ENCODE measurements at places on chromosomes 16 and 17.

DNA sequence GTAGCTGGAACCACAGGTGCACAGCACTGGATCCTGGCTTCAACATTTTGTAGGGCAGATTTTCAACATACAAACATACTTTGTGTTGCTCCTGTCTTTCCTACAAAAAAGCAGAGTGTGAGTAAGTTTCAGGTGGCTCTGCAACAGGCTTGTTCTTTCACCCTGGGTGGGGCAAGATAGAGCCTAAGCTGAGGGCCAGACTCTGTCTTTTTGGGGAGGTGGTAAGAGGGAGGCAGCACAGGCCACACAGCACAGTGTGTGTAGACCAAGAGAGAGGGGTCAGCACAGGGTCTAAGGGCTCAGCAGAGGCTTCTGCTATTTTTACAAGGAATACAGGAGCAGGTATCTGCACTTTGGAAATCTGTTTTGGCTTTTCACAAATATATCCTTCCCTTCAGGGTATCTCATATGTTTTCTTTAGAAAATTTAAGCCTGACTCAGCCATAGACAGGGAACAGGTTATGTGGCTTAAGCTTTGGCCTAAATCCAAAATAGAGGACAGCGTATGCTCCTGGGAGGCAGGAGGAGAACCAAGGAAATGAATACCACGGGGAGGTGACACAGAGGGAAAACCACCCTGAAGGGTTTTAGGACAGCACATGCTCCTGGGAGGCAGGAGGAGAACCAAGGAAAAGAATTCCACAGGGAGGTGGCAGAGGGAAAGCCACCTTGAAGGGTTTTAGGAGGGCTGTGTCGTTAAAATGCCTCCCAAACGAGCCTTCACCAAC is 21.6 kb downstream of the EMC8 start:
- DNase-seq: no peak

- peak; percentile 15 for DNase-seq
Measured at GRCh38 chr17:34542700-34543336, 36.6 kb upstream of the TMEM132E start.

- DNase-seq: no peak
Measured at GRCh38 chr17:76550712-76551615, 11.1 kb downstream of the PRCD start.

GRCh38 chr17:28118362-28118761 is 75.9 kb downstream of the NLK start:
- no peak for DNase-seq

GRCh38 chr17:56125830-56126819 is 27.1 kb upstream of the ANKFN1 start:
- DNase-seq: no peak

- peak; percentile 82 for DNase-seq
Measured at GRCh38 chr17:80575057-80575875, 30.6 kb downstream of the RPTOR start.

DNA sequence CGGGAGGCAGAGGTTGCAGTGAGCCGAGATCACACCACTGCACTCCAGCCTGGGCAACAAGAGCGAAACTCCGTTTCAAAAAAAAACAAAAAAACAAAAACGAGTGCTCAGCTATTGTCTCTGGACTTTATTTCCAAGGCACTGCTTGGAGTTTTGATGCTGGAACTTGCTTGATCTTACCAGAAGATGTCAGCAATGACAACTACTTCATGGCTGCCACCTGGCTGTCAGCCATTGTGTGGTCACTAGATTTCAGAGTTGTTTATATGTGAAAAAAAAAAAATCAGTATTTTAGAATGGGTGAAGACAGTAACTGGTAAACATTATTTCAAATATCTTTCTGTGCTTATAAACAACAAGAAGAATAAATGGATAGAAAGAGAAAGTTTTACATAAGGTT is 26.3 kb upstream of the OR4D1 start:
- no peak for DNase-seq

GRCh38 chr17:67558740-67559380 is 158.9 kb upstream of the NOL11 start:
- no peak for DNase-seq

DNA sequence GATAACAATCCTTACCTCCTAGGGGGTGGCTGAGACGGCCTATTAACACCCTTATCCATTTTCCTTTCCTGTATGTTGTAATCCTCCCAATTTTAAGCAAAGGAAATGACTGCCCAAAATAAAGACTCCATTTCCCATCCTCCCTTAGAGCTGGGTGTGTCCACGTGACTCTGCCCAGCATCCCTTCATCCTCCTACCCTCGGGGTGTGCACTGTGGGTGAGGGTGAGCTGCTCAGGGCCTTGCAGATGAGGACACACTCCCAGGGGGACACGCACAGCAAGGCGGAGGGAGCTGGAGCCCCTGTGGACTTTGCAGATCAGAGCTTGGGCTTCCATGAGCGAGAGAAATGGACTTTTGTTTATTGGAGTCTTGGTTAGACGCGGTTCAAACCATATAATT is 186.8 kb downstream of the IRF8 start:
- DNase-seq: no peak

GRCh38 chr17:63991611-63992010 is 6.5 kb upstream of the PRR29 start:
- no peak for DNase-seq

GRCh38 chr16:82643136-82643535 is 16.4 kb downstream of the CDH13 start:
- DNase-seq: no peak

Data from T-helper 2 cell treated with Interferon-gamma antibody and Interleukin-4, amounts not matched to agents 5 μg/mL and 100 μg/mL, for 36 hours (primary cell).